ENCODE measurements at places on chromosomes 12 and 14.

GRCh38 chr14:75941030-75941429 is 40.8 kb downstream of the TGFB3 start:
- H3K4me3 ChIP-seq, result no peak overlapping the region
- no peaks in the 10 kb centered on the region for H3K4me1 ChIP-seq
- H3K27me3 ChIP-seq, result no peaks in the 10 kb centered on the region
- DNase-seq, result no peak

DNA sequence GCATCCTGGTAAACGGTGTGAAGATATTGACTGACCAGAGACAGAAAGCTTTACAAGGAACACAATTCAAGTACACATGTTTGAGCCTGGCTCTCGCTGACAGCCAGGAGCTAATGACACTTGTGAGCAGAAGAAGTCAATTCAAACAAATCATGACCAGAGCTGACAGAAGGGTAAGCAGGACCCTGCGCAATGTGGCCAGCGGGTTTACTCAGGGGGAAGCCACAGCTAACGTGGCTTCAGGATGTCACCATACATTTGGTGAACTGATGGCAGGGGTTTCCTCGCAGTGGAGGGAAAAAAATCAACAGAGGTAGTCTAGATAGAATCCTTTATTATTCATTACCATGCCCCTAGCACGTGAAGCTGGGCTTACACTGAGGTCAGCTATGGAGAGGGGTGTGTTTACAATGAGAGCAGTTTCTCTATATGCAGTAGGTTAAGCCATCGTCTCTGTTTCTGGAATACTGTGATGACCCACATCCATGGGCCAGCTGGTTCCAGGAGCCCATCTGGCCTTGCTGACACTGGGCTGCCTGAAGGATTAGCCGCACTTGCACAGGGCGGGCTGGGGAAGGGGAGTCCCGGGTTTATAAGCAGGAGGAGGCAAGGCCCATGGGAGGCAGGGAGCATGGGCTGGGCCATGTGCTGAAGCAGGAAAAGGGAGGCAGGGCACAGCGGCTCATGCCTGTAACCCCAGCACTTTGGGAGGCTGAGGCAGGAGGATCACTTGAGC is 198.2 kb upstream of the PRMT8 start:
- H3K27ac ChIP-seq, result no peak overlapping the region
- no peaks in the 10 kb centered on the region for H3K4me1 ChIP-seq
- H3K36me3 ChIP-seq, result no peaks in the 10 kb centered on the region
- H3K27me3 ChIP-seq, result no peaks in the 10 kb centered on the region

- no peak overlapping the region for H3K27ac ChIP-seq
- no peak for DNase-seq
- no peaks in the 10 kb centered on the region for H3K27me3 ChIP-seq
- no peaks in the 10 kb centered on the region for H3K36me3 ChIP-seq
- H3K4me1 ChIP-seq, result peaks cover 4% of the 10 kb centered on the region
- H3K4me3 ChIP-seq, result no peak overlapping the region
Measured at GRCh38 chr14:68111853-68112270, 292.3 kb downstream of the RAD51B start.

- DNase-seq, result no peak
- no peak overlapping the region for H3K4me3 ChIP-seq
- no peak overlapping the region for H3K27ac ChIP-seq
- H3K27me3 ChIP-seq, result 0 out of 2 replicates have a peak, but pooled peaks cover 3% of the 10 kb centered on the region
- H3K4me1 ChIP-seq, result no peaks in the 10 kb centered on the region
Measured at GRCh38 chr14:69530095-69530494, 44.6 kb downstream of the CCDC177 start.

DNA sequence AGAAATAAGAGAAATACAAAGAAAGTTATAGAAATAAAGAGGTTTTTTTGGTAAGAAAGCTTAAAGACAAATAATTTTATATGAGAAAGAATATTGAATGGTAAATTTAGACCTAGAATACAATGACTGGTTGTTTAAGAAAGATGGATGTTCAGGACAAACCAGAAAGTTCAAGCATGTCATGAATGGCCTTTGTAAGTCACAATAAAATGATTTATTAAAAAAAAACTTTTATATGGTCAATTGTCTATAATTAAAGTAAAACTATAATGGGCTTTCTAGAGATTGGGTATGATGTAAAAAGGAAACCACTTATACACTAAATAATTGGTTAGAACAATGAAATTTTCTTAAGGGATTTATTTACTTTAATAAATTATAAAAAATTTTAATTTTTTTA is 19.8 kb upstream of the CAPRIN2 start:
- H3K4me3 ChIP-seq, result no peak overlapping the region
- no peaks in the 10 kb centered on the region for H3K4me1 ChIP-seq
- no peak for DNase-seq
- H3K36me3 ChIP-seq, result no peaks in the 10 kb centered on the region

DNA sequence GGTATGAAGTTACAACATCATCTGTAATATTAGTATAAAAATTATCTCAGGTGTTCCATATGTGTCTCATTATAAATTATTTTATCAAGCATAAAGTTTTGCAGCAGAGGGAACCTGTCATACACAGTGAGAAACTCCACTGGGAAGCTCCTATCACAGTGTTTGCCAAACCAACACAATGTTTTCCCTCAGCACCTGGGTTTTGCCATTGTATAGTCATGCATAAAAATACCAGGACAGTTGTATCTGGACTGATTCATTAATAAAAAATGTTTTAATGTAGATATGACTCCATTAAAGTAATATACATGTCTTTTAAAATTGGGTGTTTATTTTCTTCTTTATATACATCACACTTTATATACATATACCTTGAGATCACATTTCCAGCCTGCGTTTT is 56.6 kb downstream of the METTL25 start:
- no peak overlapping the region for H3K4me3 ChIP-seq
- H3K27me3 ChIP-seq, result no peaks in the 10 kb centered on the region
- no peaks in the 10 kb centered on the region for H3K36me3 ChIP-seq
- DNase-seq, result no peak
- no peaks in the 10 kb centered on the region for H3K4me1 ChIP-seq

- H3K4me3 ChIP-seq, result no peak overlapping the region
- no peak for DNase-seq
- no peaks in the 10 kb centered on the region for H3K36me3 ChIP-seq
- H3K27me3 ChIP-seq, result no peaks in the 10 kb centered on the region
Measured at GRCh38 chr12:61563665-61564450, 696.3 kb upstream of the USP15 start.
